ENCODE measurements at places on chromosomes 1 and 21.

DNA sequence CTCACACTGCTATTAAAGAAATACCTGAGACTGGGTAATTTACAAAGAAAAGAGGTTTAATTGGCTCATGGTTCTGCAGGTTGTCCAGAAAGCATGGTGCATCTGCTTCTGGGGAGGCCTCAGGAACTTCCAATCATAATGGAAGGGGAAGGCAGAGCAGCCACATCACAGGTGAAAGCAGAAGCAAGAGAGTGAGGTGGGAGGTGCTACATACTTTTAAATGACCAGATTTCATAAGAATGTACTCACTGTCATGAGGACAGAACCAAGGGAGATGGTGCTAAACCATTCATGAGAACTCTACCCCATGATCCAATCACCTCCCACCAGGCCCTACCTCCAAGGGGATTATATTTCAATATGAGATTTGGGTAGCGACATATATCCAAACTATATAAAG is 55.7 kb downstream of the MRPL39 start:
- DNase-seq = no peak

- no peak for DNase-seq
These were observed 1.5 kb downstream of the TTC3 start for GRCh38 chr21:37074546-37074945.

DNA sequence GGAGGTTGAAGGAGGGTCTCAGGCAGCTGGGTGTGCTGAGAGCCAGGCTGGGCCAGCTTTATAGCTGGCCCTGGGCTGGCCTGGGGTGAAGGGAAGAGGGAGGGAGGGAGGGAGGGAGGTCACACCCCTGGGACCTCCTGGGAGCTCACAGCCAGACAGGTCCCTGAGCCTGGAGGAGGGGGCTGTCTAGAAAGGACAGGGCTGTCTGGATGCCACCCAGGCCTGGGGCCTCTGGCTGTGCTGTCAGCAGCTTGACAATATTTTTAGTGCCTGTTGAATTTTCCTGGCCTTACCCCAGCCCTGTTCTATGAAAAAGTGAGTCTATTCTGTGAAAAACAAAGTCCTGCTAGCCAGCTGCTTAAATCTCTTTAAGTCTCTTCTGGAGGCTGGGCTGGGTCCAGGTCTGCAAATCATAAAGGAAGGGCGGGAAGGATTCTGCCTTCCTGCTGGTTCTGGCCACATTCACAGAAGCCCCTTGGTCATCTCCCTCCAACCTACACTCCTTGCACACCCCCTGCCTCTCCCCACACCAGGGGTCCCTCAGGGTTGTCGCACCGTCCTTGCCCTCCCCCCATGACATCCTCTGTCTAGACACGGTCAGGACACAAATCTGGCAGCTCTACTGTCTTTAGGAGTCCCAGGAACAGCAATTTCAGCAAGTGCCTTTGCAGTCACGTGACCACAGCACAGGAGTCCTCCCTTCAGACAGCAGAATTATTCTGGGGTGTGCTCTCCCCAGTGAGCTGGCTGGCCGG is at the start of gene LEFTY2:
TSS of gene LEFTY2 (minus strand) at position 34 of the 755 bp plus-strand sequence. CDS start 80 bp downstream, outside the sequence.
- DNase-seq = no peak

DNA sequence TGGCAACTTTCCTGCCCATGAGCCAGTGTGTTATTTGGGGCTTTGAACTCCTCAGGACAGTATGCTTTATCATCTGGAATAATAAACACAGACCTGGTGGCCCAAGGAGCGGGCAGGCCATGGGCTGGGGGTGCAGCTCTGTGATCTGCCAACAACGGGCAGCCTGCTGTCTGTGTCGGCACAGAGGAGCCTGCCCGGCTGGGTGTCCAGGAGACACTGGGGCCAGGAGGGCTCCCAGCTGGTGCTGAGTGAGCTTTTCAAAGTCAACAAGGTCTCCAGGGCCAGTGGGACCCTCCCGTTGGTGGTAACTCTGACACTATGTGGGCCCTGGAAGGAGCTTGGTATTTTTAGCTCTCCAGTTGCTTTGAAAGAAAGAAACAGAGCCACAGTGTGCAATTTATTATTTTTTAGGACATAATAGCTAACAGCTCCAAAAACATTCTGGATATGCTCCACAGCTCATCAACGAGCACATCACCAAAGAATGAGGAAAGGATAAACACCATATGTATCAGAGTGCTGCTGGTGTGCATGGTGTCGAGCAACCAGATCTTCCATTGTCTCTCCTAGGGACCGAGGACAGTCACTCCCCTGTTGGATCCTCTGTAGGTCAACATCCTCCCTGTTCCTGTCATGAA is 488.7 kb upstream of the USP24 start:
- DNase-seq = no peak

- no peak for DNase-seq
These were observed 43.5 kb downstream of the CDC42 start for GRCh38 chr1:22096036-22096435.

GRCh38 chr1:48079096-48079495 is 81.9 kb upstream of the TRABD2B start:
- no peak for DNase-seq

- DNase-seq = no peak
These were observed 225.2 kb upstream of the TNR start for GRCh38 chr1:175968486-175969172.

DNA sequence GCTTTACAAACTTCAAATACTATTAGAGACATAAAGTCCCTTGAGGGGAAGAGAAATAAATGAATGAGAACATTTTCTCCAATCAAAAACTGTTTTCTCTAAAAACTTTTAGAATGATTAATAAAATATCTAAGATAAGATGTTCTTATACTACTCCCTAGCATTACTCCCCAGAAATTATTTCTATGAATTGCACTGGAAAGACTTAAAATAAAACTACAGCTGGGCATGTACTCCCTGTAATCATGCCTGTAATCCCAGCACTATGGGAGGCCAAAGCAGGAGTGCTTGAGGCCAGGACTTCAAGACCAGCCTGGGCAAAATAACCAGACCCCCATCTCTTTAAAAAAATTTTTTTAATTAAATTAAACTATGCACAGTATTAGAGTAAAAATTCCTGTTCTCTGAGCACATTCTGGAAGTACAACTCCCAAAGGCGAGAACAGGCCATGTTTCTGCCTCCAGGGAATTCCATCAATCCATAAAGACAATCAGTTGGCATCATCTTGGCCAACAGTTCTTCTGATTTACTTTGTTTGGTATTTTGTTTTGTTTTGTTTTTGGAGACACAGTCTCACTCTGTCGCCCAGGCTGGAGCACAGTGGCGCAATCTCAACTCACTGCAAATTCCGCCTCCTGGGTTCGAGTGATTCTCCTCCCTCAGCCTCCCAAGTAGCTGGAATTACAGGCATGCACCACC is 77.9 kb downstream of the TGFBR3 start:
- no peak for DNase-seq

DNA sequence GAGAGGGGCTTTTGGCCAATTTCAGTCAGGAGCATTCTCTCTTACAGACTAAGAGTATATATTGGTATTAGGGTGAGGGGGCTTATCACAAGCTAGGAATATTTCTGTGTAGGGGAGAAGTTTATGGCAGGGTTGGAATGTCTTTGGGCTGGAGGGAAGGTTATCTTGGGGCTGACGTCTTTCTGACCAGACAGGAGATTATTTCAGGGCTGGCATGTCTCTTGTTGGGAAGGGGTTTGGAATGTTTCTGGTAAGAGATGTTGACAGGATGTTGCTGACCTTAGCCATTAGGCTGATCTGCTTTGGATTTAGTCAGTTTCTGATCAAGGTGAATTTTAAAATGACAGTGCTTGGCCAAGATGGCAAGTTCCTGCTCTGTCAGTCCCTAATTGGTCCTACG is 17.8 kb upstream of the HSD3B1 start:
- DNase-seq = no peak

DNA sequence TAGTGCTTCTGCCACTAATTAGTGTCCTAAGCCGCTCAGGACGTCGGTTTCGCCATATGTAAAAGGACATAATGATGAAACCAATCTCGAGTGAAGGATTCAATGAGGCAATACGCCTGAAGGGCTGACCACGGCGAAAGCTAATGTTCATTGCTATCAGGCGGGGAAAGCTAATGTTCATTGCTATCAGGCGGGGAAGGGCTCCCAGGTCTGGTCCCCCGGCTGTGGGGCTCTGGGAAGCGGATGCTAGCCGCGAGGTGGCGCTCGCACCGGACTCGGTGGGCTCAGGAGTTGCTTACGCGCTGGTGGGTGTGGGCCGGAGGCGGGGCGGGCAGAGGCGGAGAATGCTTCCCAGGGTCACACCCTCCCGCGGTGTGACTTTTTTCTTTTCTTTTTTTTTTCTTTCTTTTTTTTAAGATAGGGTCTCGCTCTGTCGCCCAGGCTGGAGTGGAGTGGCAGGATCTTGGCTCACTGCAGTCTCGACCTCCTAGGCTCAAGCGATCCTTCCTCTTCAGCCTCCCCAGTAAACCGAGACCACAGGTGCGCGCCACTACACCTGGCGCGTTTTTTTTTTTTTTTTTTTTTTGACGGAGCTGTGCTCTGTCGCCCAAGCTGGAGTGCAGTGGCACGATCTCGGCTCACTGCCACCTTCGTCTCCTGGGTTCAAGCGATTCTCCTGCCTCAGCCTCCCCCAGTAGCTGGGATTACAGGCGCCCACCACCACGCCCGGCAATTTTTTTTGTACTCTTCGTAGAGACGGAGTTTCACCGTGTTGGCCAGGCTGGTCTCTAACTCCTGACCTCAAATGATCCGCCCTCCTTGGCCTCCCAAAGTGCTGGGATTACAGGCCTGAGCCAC is 1.1 kb upstream of the PEAR1 start:
- peak; percentile 91 for DNase-seq

- DNase-seq = no peak
These were observed 3.7 kb upstream of the MROH9 start for GRCh38 chr1:170931650-170932049.

- no peak for DNase-seq
These were observed 29.7 kb downstream of the SLC26A9 start for GRCh38 chr1:205913451-205914154.

GRCh38 chr1:245043611-245043940 is 111.2 kb upstream of the KIF26B start:
- DNase-seq = no peak

DNA sequence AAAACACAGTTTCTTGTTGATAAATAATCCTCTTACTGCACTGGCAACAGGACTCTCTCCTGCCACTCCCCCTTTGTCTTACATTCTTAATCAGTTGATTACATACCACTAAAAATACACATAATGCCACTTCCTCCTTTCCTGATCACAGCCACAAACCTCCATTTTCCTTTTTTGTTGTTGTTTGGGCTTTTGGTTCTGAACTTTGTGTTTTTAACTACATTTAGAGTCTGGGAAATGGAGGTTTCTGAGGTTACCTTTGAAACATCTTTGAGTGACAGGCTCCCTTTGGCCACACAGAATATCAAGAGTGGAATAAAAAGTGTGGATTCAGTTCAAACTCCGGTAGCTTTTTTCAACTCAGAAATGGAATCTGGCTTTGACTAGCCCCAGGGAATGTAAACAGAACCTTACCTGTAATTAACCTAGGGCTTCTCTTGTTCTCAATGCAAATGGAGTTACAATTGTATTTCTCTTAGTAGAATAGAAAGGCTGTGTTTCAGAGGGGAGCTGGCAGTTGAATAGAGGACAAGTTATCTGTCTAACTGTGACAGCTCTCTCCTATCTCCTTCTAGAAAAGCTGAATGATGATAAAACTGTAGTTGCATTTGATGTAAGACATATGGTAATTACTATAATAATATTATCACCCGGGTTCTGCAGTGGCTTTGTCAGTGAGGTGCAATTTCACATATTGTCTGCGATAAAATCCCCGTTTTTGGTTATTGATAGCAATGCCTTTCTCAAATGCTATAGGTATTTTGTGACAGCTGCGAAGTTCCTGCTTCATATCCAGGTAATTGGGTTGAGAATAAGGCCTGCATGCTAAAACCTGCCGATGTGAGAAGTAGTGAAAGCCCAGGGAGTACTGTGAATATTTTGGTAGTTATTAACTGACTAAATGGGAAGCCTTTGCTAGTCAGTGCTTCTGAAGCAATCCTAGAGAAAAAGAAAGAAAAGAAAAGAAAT is 66.9 kb downstream of the ST6GALNAC5 start:
- no peak for DNase-seq

GRCh38 chr1:57309630-57310029 is 114.2 kb downstream of the DAB1 start:
- no peak for DNase-seq

- no peak for DNase-seq
These were observed 24.5 kb downstream of the IRF2BP2 start for GRCh38 chr1:234585330-234586055.

- no peak for DNase-seq
These were observed 165.8 kb upstream of the HMCN1 start for GRCh38 chr1:185568155-185569123.

GRCh38 chr1:110677526-110677925 is 2.8 kb upstream of the KCNA3 start:
- DNase-seq = no peak

GRCh38 chr1:209791920-209792319 is 7.6 kb upstream of the C1orf74 start:
- no peak for DNase-seq

DNA sequence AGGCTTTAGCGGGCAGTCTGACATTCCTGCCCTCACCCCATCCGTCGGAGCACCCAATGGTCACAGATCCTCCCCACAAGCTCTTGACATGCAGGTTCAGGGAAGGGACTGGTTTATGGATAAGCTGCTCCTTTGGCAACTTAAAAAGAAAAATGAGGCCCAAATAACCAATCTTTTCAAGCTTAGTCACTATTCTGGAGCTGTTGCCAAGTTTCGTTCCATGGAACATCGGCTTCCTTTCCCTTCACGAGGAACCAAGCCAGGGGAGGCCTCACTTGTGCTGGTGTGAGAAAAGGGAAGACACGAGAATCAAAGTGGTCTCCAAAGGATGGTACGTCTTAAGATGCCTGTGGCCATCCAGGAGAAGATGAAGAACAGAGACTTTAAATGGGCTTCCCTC is 46.1 kb upstream of the LPAR3 start:
- no peak for DNase-seq

DNA sequence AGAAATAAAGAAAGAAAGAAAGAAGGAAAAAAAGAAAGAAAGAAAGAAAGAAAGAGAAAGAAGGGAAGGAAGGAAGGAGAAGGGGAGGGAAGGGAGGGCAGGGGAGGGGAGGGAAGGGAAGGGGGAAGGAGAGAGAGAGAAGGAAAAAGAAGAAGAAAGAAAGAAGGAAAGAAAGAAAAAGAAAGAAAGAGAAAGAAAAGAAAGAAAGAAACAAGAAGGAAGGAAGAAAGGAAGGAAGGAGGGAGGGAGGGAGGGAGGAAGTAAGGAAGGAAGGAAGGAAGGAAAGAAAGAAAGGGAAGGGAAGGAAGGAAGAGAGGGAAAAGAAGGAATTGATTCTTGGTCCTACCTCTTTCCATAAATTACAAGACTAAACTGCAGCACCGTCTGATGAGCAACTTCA is 186.1 kb downstream of the URB2 start:
- no peak for DNase-seq

DNA sequence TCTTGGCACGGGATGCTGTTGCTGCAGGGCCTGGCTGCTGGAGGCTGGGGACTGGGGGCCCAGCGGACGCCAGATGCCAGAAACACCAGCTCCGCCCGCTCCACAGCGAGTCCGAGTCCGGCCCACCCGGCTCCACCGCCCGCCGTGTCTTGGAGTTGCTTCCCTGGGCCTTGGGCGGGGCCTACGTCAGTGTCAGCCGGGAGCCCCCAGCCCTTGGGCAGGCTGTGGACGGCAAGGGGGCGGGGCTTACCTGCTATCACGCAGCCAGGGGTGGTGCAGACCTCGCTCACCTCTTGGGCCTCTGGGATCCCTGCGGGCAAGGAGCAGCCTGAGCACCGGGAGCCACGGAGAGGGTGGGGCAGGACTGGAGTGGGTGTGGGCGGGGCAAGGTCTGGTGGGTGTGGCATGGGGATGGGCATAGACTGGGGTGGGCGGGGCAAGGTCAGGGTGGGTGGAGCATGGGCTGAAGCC is 21.8 kb downstream of the MMEL1 start:
- no peak for DNase-seq

GRCh38 chr1:232443372-232443771 is 186.6 kb downstream of the SIPA1L2 start:
- DNase-seq = no peak

All from KBM-7 (cell line).